ENCODE measurements at places on chromosomes 4 and X. TPM values are rescaled to one million over a fixed set of nuclear protein-coding genes. Genes with fewer than 3 reads are reported as not detected.

GRCh38 chr4:101417046-101417445 is 69.7 kb upstream of the PPP3CA start:
- no peaks in the 10 kb centered on the region for H3K27me3 ChIP-seq
- no peaks in the 10 kb centered on the region for H3K36me3 ChIP-seq
- no peaks in the 10 kb centered on the region for H3K4me1 ChIP-seq
- no peak for DNase-seq
- H3K27ac ChIP-seq = no peak overlapping the region

DNA sequence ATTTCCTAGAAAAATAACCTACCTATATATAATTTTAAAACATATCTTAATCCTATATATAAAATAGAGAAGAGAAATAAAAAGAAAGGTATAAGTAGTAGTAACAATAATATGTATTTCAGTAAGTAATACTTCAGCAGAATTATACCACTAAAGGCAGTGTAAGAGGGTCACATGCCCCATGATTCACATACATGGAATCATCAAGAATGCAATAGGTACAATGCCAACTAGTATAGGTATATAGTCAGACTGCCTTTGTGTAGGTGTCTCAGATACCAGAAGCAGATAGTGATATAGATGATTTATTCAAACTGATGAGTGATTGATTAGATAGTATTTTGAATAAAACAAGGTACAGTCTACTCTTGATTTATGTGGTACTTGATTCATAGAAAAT is 9.4 kb downstream of the AIMP1 start:
- H3K36me3 ChIP-seq = peaks cover 10% of the 10 kb centered on the region
- DNase-seq = no peak
- H3K27ac ChIP-seq = no peak overlapping the region
- H3K4me1 ChIP-seq = no peaks in the 10 kb centered on the region
- H3K4me3 ChIP-seq = no peak overlapping the region

- H3K27ac ChIP-seq = no peak overlapping the region
- H3K4me1 ChIP-seq = no peaks in the 10 kb centered on the region
- no peak for DNase-seq
- H3K27me3 ChIP-seq = no peaks in the 10 kb centered on the region
- no peak overlapping the region for H3K4me3 ChIP-seq
- no peaks in the 10 kb centered on the region for H3K36me3 ChIP-seq
These were observed 25.7 kb upstream of the MND1 start for GRCh38 chr4:153318696-153319320.

DNA sequence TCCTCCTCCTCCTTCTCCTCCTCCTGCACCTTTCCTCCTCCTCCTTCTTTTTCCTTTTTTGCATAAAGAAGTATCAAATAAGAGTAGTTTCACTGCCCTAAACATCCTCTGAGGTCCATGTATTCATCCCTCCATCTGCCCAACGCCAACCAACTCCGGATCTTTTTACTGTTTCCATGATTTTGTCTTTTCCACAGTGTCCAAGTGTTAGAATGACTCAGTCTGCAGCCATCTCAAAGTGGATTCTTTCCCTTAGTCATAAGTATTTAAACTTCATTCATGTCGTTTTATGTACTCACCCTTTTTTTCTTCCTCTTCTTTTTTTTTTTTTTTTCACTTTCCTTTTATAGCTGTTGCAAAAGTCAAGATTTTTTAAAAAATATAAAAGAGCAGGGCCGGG is 12.9 kb downstream of the CSF2RA start:
- no peak overlapping the region for H3K27ac ChIP-seq
- H3K4me3 ChIP-seq = no peak overlapping the region
- H3K27me3 ChIP-seq = no peaks in the 10 kb centered on the region
- H3K36me3 ChIP-seq = no peaks in the 10 kb centered on the region
- H3K4me1 ChIP-seq = no peaks in the 10 kb centered on the region
- no peak for DNase-seq

The TCEAL9 gene
- 14.2 TPM for total RNA-seq

- peaks cover 21% of the 10 kb centered on the region for H3K4me1 ChIP-seq
- no peaks in the 10 kb centered on the region for H3K36me3 ChIP-seq
- no peak overlapping the region for H3K27ac ChIP-seq
- no peaks in the 10 kb centered on the region for H3K27me3 ChIP-seq
- H3K4me3 ChIP-seq = no peak overlapping the region
- no peak for DNase-seq
These were observed 27.4 kb upstream of the IRAK1 start for GRCh38 chrX:154046940-154047610.

The SRPK3 gene
- not detected for total RNA-seq

GRCh38 chrX:86887341-86887740 is 630.3 kb upstream of the KLHL4 start:
- H3K36me3 ChIP-seq = no peaks in the 10 kb centered on the region
- H3K27ac ChIP-seq = no peak overlapping the region
- DNase-seq = no peak
- peaks cover 5% of the 10 kb centered on the region for H3K27me3 ChIP-seq

The SOWAHD gene
- total RNA-seq = 0.29 TPM

The GSX2 gene
- total RNA-seq = not detected

The PARM1 gene
- total RNA-seq = 0.33 TPM

DNA sequence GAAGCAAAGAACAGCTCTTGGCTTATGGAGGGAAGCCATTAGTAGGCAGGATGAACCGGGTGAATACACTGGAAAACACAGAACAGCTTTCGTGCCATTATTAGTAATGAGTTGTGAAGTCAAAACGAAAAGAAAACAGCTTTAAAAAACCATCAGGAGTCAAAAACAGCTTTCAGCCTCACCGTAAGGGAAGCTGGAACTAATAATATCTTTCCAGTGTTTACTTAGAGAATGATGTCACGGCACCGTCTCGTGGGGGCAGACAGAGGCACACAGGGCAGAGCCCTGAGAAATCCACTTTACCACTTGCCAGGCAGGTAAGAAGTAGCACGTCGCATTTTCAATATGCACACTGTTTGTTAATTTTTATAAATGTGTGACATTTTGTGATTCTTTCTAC is 37.9 kb upstream of the HMX1 start:
- no peak overlapping the region for H3K27ac ChIP-seq
- DNase-seq = no peak
- H3K4me3 ChIP-seq = no peak overlapping the region
- H3K36me3 ChIP-seq = no peaks in the 10 kb centered on the region

The GRIA2 gene
- not detected for total RNA-seq

GRCh38 chr4:164871673-164872072 is 5.3 kb upstream of the APELA start:
- H3K27ac ChIP-seq = no peak overlapping the region
- no peaks in the 10 kb centered on the region for H3K4me1 ChIP-seq
- no peak overlapping the region for H3K4me3 ChIP-seq
- H3K27me3 ChIP-seq = no peaks in the 10 kb centered on the region
- no peak for DNase-seq
- H3K36me3 ChIP-seq = no peaks in the 10 kb centered on the region

DNA sequence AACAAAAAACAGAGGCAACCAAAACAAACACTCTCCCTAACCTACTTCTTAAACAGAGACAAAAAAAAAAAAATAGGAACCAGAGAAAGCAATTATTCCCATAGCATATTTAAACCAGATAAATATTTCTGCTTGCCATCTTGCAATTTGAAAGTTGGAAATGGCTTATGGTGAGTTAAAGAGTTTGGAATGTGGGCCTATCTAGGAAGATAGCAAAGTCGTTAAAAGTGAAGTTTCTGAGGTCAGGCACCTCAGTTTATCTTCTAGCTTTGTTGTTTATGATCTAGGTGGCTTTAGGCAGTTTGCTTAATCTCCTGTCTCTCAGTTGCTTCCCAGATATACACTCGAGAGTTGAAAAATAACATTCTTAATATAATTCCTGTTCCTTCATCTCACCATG is 284.2 kb downstream of the KCNIP4 start:
- no peak overlapping the region for H3K27ac ChIP-seq
- no peak for DNase-seq
- no peaks in the 10 kb centered on the region for H3K4me1 ChIP-seq

DNA sequence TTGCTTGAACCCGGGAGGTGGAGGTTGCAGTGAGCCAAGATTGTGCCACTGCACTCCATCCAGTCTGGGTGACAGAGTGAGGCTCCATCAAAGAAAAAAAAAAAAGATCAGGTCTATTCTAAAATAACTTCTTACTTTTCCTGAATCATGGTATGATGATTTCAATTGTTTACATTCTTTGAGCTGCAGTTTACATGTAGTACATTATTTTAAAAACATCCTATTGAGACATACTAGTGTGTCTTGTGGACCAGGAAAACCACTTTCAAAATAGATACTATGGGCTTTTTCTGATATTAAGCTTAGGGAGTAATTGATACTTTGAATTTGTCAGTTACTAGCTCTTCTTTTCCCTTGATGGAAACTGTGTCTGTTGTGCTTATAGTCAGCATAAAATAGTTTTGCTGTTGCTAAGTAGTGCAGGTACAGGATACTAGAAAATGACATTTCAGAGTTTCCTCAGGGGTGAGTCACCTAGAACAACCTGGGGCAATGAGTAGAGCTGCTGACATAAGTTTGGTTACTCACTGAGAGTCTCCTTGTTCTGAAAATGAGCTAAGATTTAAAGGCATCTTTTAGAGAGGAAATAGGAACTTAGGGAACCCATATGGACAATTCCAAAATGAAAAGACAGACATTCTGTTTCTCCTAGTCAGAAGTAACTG is 53.2 kb upstream of the C4orf54 start:
- no peak overlapping the region for H3K27ac ChIP-seq
- no peak overlapping the region for H3K4me3 ChIP-seq
- H3K4me1 ChIP-seq = no peaks in the 10 kb centered on the region
- no peaks in the 10 kb centered on the region for H3K36me3 ChIP-seq
- DNase-seq = no peak
- no peaks in the 10 kb centered on the region for H3K27me3 ChIP-seq

GRCh38 chr4:6228158-6229067 is 28.1 kb upstream of the JAKMIP1 start:
- no peak for DNase-seq
- no peaks in the 10 kb centered on the region for H3K27me3 ChIP-seq
- no peak overlapping the region for H3K4me3 ChIP-seq

The TMPRSS11F gene
- total RNA-seq = not detected

DNA sequence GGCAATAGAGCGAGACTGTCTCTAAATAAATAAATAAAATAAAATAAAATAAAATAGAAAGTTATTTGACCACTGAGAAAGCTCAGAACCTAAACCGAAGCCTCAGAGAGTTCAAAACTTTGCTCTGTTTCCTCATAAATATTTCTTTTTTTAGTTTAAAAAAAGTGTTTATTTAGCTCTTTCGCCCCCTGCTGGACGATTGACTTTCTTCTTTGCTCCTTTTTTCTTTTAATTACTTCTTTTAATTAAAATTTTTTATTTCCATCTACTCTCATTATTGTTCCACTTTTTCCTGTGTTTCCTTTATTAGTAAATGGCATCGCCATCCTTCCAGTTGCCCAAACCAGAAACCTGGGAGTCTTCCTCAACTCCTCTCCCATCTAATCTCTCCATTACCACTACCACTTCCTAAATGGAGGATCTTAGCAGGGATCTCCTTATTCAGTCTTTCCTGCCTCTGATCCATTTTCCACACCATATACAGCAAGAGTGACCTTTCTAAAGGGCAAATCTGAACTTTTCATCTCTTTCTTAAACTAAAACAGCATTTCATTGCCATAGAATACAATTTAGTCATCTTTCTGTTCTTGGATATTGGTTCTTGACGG is 728 bp upstream of the IL13RA2 start:
- no peak overlapping the region for H3K4me3 ChIP-seq
- H3K27me3 ChIP-seq = no peaks in the 10 kb centered on the region
- no peak for DNase-seq
- no peak overlapping the region for H3K27ac ChIP-seq

DNA sequence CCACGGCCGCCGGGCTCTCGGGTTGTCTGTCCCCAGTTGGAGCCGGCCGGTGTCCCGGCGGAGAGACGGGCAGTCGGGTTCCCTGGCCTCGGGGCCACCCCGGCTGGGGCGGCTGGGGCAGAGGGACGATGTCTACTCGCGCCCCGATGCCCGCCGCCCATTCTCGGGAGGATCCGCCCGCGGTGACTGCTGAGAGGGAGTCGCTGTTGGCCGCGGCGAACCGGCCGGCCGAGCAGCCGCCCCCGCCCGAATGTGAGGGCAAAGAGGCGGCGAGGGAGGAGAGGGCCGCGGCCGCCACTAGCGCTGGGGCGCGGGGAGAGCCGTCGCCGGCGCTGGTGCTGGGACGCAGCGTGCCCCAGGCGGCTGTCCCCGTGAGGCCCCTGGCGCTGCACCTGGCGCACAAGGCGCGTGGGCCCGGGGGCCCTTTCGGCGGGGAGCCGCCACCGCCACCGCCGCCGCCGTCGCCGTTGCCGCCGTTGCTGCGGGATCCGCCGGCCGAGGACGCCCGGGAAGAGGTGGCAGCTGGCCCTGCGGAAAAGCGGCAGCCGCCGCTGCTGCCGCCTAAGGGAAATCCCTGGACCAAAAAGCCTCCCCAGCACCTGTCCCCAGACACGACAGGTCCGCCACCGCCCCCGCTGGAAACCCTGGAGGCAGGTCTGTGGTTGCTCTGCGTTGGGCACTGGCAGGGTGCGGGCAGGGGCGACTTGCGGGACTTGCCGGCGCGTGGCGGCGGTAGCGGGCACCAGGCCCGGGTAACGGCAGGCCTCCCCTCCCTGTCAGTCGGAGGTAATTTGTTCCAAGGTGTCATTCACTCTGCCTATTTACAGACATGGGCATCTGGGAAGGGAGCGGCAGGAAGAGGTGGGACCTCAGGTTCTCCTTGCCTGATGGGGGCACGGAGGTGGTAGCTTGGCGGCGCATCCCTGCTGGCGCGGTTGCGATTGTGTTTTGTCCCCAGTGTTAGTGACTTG is 739 bp downstream of the LARP1B start:
- peak; percentile 81 for DNase-seq
- peak overlapping the region; percentile 96 for H3K27ac ChIP-seq
- no peaks in the 10 kb centered on the region for H3K27me3 ChIP-seq
- peaks cover 14% of the 10 kb centered on the region for H3K4me1 ChIP-seq
- H3K4me3 ChIP-seq = peak overlapping the region; percentile 87

DNA sequence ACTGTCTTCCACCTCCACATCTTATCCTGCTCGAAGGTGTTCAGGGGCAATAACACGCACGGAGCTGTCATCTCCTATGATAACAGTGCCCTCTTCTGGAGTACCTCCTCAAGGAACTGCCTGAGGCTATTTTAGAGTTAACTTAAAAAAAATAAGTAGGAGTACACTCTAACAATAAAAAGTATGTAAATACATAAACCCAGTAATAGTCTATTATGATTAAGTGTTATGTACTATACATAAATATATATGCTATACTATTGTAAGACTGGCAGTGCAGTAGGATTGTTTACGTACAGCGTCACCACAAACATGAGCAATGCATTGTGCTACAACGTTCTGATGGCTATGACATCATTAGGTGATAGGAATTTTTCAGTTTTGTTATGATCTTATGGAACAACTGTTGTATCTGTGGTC is 34.5 kb upstream of the TLR2 start:
- DNase-seq = no peak
- no peaks in the 10 kb centered on the region for H3K27me3 ChIP-seq
- H3K4me1 ChIP-seq = no peaks in the 10 kb centered on the region
- no peaks in the 10 kb centered on the region for H3K36me3 ChIP-seq

- no peaks in the 10 kb centered on the region for H3K4me1 ChIP-seq
- DNase-seq = peak; percentile 91
- H3K36me3 ChIP-seq = no peaks in the 10 kb centered on the region
- H3K27me3 ChIP-seq = no peaks in the 10 kb centered on the region
These were observed at the start of gene LRBA for GRCh38 chr4:151014521-151015458. TSS of gene LRBA (minus strand) at chr4:151015284. CDS start at chr4:151014642, 642 bp downstream.

Data from right lobe of liver (tissue), 6 donors.